ENCODE measurements at places on chromosomes 2 and 18.

DNA sequence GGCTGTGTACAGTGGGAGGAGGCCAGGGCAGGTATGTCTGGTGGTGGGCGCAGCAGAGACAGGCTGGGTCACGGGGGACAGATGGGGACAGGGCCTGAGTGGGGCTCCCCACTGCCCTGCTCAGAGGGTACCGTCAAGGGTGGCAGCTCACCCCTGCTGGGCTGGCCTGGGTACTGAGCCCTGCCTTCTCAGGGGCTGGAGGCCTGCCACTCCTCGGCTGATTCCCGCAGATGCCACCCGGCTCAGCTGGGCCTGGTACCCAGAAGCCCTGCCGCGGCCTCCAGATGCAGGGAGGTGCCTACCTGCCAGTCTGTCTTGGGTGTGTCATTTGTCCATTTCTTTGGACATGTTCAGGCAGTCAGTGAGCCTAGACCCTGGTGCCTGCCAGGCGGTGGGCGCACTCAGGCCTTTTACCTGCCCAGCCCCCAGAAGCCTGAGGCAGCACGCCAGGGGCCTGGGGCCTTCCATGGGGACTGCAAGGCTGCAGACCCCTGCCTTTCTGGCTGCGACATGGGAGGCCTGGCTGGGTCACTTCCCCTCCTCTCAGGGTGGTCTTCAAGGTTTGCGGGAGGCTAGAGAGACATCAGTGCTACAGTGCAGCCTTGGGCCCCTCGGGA is 3.3 kb downstream of the SNORC start:
- no peak for DNase-seq

GRCh38 chr18:36950960-36951359 is 122.0 kb downstream of the KIAA1328 start:
- no peak for DNase-seq

DNA sequence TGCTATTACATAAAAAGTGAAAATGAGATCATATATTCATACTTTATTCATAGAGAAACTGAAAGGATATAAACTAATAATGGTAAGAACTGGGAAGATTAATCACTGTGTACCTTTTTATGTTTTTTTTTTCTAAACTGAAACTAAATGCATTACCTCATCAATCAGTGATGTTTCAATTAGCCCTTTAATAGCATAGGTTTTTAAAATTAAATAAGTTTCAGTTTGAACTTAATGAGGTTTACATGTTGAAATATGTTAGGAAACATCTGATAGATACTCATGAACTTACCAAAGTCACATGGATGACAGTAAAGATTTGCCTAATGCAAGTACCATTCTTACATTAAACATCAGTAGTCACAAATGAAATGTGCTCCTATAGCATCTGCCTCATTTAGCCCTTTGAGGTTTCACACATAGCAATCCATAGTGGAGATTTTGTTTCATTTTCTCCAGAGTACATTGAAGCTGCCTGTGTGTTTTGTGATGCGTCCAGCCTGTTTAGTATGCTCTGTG is 8.9 kb downstream of the MAPRE2 start:
- no peak for DNase-seq

DNA sequence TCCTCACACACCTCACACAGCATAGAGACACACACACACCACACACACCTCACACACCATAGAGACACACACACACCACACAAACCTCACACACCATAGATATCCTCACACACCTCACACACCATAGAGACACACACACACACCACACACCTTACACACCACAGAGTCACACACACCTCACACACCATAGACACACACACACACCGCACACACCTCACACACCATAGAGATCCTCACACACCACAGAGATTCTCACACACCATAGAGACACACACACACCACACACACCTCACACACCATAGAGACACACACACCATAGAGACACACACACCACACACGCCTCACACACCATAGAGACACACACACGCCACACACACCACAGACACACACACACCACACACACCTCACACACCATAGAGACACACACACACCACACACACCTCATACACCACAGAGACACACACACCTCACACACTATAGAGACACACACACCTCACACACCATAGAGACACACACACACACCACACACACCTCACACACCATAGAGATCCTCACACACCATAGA is 270.6 kb downstream of the CYRIA start:
- DNase-seq, result no peak

- no peak for DNase-seq
These were observed 452.5 kb upstream of the SALL3 start for GRCh38 chr18:78526923-78527711.

GRCh38 chr2:221675201-221675908 is 103.3 kb upstream of the EPHA4 start:
- no peak for DNase-seq

GRCh38 chr2:223918671-223919134 is 26.4 kb downstream of the WDFY1 start:
- no peak for DNase-seq

GRCh38 chr2:2569306-2569705 is 238.2 kb upstream of the MYT1L start:
- DNase-seq, result no peak

DNA sequence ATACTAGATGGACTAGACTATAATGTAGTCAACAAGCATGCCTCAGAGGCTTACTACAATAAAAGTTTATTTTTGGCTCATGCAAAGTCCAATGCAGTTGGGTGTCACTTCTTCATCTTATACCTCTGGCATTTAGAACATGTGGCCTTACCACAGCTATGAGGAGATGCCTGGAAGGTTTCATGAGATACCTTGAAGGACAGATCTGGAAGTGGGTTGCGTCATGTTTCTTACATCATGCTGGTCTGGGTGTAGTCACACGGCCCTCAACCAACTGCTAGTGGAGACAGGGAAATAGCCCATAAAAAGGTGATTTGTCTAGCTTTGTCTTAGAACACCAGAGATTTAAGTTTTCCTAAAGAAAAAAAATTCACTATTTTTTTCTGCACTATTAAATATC is 91.7 kb upstream of the MMADHC start:
- no peak for DNase-seq

DNA sequence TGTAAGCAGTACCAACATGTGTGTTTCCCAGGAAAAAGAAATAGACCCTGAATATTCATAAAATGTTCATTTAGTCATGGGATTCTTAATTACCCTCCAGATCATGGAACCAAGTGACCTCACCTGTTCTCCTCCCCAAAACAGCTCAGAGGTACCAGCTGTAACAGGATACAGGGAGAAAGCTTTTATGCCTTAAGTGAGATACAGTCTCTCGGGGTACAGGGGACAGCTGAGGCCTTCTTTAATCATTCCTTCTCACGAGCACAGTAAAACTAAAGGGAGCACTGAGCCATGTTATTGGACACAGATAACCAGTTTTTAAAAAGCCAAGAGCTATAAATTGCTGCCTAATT is 16.6 kb downstream of the EPHA4 start:
- no peak for DNase-seq

- DNase-seq, result no peak
These were observed 38.2 kb downstream of the ANKMY1 start for GRCh38 chr2:240519396-240520129.

- no peak for DNase-seq
These were observed 598.2 kb upstream of the SYT4 start for GRCh38 chr18:43875511-43875910.

- no peak for DNase-seq
These were observed 1764.1 kb upstream of the CELF4 start for GRCh38 chr18:39329496-39330275.

DNA sequence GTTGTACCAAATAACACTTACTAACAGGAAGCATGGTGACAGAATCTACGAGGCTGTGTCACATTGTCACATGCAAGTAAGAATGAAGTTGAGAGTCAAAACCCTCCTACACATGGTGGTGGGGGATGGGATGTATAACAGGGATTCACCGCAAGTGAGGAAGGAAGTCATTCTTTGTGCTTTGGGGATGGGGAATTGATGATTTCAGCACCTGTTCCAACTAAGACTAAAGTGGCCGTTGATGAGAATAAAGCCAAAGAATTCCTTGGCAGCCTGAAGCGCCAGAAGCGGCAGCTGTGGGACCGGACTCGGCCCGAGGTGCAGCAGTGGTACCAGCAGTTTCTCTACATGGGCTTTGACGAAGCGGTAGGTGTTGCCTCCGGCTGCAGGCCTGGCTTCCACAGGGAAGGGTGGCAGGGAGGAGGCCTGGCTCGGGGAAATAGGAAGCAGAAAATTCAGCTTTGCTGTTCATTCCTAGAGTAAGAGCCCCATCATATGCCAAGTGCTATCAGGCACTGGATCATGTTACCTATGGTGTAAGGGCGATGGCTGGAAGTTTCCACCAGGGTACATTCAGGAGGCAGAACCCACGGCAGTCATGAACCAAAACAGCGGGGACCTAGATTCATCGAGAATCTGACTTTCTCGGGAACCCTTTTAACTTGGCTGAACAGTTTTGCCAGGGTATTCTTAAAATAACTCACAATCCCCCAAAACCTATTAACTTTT is 120.3 kb downstream of the UXS1 start:
- DNase-seq, result no peak

DNA sequence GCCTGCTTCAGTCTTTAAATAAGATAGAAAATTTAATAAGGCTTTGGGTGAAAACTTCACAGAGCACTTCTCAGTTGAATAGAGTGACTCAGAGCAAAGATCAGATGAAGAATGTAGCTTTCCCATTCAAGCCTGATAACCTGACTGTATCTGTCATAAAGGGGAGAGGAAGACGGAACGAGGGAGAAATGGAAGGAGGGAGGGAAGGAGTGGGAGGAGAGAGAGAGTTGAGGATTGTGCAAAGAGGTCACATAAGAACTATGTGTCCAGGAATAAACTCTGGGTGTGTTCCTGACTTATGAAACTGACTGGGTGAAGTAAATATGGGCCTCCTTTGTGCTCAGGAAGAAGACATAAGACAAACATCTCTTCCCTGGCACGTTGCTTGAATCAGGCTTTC is 385.5 kb downstream of the LPIN1 start:
- DNase-seq, result no peak

GRCh38 chr2:120294008-120294340 is 41.3 kb downstream of the RALB start:
- DNase-seq, result no peak

DNA sequence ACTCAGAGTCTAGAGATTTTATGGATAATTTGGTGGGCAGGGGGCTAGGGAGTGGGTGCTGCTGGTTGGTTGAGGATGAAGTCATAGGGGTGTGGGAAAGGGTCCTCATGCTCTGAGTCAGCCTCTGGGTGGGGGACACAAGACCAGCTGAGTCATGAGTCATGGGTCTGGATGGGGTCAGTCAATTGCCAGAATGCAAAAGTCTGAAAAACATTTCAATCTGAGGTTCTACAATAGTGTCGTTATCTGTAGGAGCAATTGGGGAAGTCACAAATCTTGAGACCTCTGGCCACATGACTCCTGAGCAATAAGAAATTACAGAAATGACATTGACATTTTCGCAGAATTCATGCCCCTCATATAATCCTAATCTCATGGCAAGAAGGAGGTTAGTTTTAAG is 15.1 kb downstream of the NMS start:
- DNase-seq, result no peak

DNA sequence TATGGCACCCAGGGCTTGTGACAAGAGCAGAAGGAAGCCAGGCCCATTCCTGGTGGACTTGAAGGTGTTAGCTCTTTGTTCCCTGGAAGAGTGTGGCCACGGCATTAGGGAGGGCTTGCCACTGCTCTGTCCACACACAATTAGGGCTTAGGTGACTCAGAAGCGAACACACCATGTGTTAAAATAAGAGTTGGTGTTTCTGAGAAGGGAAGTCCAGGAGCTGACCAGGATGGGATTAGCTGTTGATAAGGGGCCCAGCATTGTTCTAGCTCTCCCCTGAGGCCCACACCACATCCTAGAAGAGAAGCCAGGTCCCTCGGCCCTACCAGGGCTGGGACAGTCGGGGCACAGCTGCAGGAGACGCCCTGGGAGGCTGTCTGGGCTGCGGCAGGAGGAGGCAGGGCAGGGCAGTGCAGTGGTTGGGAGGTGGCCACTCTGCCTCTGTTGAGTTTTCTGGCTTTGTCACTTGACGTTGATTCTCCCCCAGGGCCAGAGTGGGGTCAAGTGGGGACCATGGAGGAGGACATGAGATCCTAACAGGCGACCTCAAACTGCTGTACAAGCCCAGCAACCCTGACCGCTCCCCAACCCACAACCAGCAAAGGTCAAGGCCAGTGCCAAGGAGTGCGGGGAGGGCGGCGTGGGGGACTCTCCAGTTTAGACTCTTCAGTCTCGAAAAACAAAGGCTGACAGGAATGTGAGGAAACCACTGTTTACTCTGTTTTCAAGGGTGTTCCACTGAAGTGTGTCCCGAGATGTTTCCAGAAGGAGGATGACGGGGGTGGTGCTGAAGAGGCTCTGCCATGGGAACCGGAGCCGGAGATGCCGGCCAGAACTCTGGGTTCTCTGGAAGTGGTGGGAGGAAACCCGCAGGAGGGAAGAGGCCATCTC is 16.8 kb downstream of the GNLY start:
- no peak for DNase-seq

DNA sequence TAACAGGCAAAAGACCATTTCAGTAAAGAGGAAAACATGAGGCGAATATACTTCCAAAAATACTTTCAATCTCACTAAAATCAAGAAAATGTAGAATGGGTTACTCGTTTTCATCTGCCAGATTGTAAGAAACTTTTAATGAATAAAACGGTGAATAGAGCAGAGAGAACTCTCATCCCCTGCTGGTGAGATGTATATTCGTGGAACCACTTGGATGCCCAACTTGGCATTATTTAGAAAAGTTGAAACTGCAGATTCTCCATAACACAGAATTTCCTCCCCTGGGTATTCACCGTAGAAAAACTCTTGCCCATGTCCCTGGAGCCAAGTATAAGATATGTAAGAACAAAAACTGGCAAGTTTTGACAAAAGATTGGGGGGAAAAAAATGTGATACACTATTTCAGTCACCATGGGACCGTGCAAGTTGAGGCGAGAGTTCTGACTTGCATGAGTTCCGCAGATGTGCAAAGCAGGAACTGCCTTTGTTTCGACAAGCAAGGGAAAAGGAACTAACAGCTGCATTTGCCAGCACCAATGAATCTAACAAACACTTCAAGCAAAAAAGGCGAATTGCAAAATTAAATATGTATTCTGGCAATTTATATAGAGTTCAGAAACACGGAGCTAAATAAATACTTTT is 14.8 kb downstream of the TIMM21 start:
- no peak for DNase-seq

GRCh38 chr2:45616658-45617411 is 5.8 kb upstream of the SRBD1 start:
- no peak for DNase-seq

- no peak for DNase-seq
These were observed 178.4 kb downstream of the BCL2 start for GRCh38 chr18:63140997-63141777.

Measured in activated CD4-positive, alpha-beta T cell treated with anti-CD3 and anti-CD28 coated beads for 48 hours (primary cell).